ENCODE measurements at places on chromosomes 7 and 10. TPM values are rescaled to one million over a fixed set of nuclear protein-coding genes. Genes with fewer than 3 reads are reported as not detected.

The TEX47 gene
- not detected for total RNA-seq

The PALD1 gene
- 0.16 TPM for total RNA-seq

The COL17A1 gene
- 1.6 TPM for total RNA-seq

The PRKCQ gene
- 0.16 TPM for total RNA-seq

The TCAF2 gene
- total RNA-seq, result 7.6 TPM

The RAB19 gene
- not detected for total RNA-seq
